ENCODE measurements at places on chromosomes 11 and 22. TPM values are rescaled to one million over a fixed set of nuclear protein-coding genes. Genes with fewer than 3 reads are reported as not detected.

GRCh38 chr11:110713449-110713776 lies 1.2 kb upstream of the ARHGAP20 start:
- H3K27me3 ChIP-seq: peaks cover 39% of the 10 kb centered on the region
- peaks cover under 1% of the 10 kb centered on the region for H3K36me3 ChIP-seq
- no peak overlapping the region for H3K27ac ChIP-seq
- peaks cover 22% of the 10 kb centered on the region for H3K4me1 ChIP-seq

DNA sequence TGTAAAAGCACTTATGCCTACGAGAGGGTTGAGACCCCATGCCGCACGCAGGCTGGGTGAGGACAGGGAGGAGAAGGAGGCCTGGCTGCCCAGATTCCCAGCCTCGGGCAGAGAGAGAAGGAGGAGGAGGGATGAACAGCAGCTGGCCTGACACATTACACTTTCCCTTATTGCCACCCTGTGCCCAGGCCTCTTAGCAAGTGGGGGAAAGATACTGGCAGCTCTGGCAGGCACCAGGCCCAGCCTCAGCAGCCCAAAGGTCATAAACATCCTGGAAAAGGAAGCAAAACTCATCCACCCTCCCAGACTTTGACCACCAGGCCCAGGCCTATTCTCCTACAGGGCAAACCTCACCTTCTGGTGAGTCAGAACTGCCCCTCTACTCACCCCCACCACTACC lies 4.7 kb downstream of the PLAAT3 start:
- H3K4me3 ChIP-seq: no peak overlapping the region
- no peak for DNase-seq
- H3K27me3 ChIP-seq: peaks cover 2% of the 10 kb centered on the region
- H3K36me3 ChIP-seq: no peaks in the 10 kb centered on the region
- H3K27ac ChIP-seq: peak overlapping the region; percentile 80
- peaks cover 56% of the 10 kb centered on the region for H3K4me1 ChIP-seq

DNA sequence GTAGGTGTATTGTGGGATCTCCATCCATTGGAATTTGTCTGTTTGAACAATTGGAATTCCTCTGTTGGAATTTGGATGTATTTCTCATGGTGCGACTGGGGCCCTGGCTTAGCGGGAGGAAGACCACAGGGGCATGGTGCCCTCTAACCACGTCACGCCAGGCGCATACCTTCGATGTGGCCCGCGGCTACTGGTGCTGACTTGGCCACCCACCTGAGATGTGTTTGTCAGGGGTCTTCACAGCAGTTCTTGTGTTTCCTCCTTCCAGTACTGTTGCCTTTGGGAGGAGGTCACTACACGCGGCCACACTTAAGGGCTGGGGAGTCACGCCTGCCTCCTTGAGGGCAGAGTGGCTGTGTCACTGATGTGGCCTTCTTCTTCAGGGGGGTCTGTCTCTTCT lies 36.6 kb upstream of the GRAMD4 start:
- H3K4me3 ChIP-seq: no peak overlapping the region
- H3K4me1 ChIP-seq: peaks cover 47% of the 10 kb centered on the region
- no peak overlapping the region for H3K27ac ChIP-seq
- no peaks in the 10 kb centered on the region for H3K36me3 ChIP-seq

GRCh38 chr11:103581760-103582159 lies 454.7 kb upstream of the DDI1 start:
- no peak overlapping the region for H3K4me3 ChIP-seq
- H3K4me1 ChIP-seq: peaks cover 3% of the 10 kb centered on the region

PANX2 gene
- 1.6 TPM for total RNA-seq

KCNQ1 gene
- not detected for total RNA-seq

PKP3 gene
- total RNA-seq: 0.40 TPM

ZBED4 gene
- 17.3 TPM for total RNA-seq

OR4D5 gene
- not detected for total RNA-seq

SAC3D1 gene
- total RNA-seq: 15.0 TPM
